Daoy (cell line): ENCODE measurements at places on chromosomes 12 and 14.

DNA sequence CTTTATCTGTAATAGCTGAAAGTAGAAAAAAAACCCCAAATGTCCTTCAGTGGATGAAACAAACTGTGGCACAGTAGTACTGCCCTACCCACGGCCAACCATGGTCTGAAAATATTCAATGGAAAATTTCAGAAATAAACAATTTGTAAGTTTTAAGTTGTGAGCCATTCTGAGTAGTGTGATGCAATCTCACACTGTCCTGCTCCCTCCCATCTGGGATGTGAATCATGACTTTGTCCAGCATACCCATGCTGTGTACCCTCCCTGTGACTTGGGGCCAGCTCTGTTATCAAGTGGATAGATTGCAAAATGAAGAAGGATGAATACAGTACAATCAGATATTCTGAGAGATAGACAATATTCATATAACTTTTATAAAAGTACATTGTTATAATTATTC lies 106.2 kb downstream of the SMOC1 start:
- DNase-seq: no peak

DNA sequence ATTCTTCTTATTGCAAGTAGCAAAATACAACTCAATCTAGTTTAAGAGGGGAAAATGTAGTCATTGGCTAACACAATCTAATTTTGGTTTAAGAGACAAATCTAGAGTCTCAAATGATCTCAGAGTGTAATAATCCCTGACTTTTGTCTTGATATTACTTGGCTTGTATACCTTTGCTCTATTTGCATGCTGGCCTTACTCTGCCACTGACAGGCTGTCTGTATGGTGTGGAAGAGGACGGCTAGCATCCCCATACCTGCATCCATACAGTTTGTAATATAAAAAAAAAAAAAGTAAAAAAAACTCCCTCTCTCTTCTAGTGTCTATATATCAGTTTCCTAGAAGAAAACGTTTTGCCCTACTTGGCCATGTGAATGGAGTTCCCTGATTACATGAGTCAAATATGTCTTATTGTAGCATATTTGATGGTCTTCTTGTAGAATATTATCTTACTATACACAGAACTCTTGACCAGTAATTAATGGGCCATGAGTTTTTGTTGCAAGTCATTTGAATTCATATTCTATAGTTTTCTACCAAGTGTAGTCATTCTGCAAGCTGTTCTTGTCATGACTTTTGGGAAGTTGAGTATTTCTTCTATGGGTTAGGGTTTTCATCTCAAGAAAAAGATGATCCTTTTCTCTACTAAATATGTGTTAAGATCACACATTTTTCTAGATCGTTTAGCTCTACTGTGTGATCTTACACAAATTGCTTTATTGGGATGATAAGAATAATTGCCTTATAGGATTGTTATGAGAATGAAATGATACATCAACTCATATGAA lies 8.2 kb downstream of the HIF1A start:
- DNase-seq: no peak

DNA sequence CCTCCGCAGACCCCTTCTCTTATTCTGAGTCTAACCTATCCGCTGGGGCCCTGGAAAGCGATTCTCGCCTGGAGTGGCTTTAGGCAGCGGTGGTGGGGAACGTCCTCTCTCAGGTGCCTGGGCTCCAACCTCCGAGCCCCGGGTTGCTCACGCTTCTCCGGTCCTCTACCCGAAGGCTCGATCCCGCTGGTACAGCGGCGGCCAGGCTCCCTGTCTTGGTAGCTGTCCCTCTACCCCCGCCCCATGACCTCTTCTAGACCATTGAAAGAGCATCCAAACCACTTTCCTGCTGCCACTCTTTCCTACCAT lies 505 bp upstream of the HEBP1 start:
- DNase-seq: no peak

- DNase-seq: no peak
Measured at GRCh38 chr12:75854681-75855309, 176.8 kb downstream of the PHLDA1 start.

DNA sequence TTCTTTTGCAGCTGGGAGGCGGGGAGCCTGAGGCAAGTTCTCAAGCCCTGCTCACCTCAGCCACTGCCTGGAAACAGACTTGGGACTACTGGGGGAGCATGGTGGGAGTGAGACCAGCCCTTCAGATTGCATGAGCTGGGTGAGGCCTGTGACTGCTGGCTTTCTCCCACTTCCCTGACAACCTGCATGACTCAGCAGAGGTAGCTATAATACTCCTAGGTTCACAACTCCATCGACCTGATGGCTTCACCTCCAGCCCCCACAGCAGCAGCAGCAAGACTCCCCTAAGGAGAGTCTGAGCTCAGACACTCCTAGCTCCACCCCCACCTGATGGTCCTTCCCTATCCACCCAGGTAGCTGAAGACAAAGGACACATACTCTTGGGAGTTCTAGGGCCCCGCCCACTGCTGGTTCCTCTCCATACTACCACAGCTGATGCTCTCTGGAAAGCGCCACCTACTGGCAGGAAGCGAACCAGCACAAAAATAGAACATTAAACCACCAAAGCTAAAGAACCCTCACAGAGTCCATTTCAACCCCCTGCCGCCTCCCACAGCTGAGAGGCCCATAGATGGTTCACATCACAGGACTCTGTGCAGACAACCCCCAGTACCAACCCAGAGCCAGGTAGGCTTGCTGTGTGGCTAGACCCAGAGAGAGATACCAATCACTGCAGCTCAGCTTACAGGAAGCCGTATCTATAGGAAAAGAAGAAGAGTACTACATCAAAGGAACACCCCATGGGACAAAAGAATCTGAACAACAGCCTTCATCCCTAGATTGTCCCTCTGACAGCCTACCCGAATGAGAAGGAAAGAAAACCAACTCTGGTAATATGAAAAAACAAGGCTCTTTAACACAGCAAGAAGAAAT lies 68.7 kb downstream of the RPAP3 start:
- DNase-seq: peak; percentile 49

GRCh38 chr14:23009939-23010726 lies at the start of gene C14orf93:
Gene C14orf93, minus strand, starts transcription at chr14:23010143. Its CDS starts 11,120 bp downstream, at chr14:22999023.
- peak; percentile 85 for DNase-seq

DNA sequence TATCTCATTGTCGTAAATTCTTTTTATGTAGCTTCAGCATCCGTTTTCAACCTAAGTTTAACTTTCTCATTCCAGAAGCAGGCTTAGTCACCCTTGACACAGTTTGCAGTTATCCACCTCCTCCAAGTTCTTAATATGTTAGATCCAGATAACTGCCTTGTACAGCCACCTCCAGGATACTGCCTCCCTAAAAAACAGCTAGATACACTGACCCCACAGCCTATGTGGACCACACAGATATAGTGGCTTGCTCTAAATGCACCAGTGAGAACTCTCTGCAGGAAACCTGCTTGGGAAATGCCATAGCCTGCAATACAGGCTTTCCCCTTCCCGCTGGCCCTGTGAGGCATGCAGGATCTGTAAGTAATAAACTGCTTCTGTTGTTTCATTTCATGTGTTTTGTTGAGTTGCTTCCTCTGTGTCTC lies 11.1 kb upstream of the RTL1 start:
- DNase-seq: no peak

- no peak for DNase-seq
Measured at GRCh38 chr12:130434560-130434959, 96.9 kb downstream of the PIWIL1 start.
